Urinary bladder (tissue), 4 donors: ENCODE measurements at places on chromosomes 2 and 18.

- DNase-seq, result no peak
Observed at GRCh38 chr2:241553981-241554380, 4.6 kb upstream of the BOK start.

DNA sequence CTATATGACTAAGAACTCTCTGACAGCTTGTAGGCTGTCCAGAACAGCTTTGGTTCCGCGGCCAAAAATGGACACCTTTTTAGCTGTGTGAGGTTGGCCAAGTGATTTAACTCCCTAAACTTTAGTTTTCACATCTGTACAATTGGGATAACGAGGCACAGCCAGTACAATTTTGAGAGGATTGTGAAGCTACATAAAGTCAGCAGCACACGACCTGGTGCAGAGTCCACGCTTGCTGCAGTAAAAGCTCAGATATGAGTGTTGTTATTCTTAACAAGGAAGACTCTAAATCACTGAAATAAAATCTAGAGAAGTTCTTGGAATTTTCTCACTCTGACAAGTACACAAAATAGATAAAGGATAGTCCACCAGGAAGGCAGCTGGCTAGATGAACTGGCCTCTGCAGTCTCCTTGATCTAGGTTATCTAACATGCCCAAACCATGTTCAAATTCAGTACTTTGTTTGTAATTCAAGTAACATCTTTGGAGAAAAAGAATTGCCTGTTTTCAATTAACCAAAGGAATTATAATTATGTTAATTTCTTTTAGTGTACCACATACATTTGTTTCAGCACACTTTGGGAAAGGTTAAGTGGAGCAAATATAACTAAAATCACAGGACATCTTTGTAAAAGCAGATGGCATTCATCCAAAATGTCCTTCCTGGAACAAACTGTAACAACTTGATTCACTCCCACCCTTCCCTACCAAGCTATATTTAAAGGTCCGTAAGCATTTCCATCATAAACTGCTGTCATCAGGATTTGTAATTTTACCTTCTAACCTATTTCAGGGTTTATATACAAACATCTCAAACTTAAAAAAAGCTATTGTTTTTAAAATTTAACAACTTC is 201.7 kb upstream of the STK17B start:
- DNase-seq, result peak; percentile 37

DNA sequence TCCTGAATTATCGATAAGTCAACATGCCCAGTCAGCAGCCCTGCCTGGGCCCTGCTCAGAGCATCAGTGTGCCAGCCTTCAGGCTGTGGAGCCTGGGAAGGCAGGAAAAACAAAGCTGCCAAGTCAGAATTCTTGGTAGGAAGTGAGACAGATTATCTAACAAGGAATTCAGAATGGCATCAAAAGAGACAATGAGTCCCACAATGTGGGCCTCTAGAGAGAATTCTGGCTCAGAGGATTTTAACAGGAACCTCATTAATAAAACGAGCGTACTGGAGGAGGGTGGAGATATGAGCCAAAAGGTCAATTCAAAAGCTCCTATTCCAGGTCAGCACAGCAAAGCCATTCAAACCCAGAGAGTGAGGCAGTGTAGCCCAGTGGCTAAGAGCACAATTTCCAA is 327.6 kb upstream of the MMADHC start:
- no peak for DNase-seq

GRCh38 chr2:111617299-111618225 is 266.4 kb downstream of the ANAPC1 start:
- DNase-seq, result no peak

DNA sequence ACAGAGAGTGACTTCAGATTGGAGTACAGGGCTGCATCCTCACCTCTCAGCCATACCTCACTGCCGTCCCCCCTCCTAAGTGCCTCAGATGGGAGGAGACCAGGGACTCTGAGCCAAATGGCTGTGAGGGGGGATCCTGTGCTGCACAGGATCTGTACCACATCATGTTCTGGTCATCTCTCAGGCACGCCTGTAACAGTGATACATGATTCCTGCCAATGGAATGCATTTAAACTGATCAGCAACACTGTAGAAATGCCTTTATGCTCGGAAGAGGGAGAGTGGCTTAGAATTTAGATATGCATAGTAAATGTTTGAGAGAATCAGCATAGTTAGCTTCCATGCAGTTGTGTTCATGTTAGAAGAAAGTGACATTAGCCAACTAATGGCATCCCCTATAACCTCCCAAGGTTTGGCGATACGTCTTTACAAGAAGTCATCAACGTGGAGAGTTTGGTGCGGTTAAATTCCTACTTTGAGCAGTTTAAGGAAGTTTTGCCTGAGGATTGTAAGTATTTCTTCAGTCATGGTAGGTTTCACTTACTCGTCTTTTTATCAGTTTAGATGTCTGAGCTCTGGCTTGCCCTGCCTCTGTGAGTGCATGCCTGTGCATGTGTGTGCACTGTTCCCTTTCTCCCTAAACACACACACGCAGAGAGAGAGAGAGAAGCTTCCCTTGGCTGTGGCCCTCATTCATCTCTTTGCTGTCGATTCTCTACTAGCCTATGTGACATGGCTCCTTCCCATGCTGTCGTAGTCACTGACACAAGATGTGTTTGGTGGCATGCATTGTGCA is 40.0 kb downstream of the COA5 start:
- DNase-seq, result peak; percentile 11

GRCh38 chr2:129936334-129936934 is 43.0 kb upstream of the RAB6C start:
- DNase-seq, result no peak

DNA sequence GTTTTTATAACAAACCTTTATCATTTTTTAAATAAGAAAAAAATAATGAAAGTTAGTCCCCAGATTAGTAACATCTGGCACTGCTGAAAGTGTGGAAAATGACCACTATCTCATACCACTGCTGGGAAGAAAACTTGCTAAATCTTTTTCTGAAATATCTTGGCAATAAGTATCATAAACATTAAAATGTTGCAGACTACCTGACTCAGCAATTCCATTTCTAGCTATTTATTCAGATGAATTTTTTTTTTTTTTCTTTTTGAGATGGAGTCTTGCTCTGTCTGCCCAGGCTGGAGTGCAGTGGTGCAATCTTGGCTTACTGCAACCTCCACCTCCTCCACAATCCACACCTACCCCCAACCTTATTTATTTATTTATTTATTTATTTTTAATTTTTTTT is 35.3 kb upstream of the SOS1 start:
- DNase-seq, result no peak

- DNase-seq, result no peak
Observed at GRCh38 chr2:84904717-84905174, 710 bp upstream of the TMSB10 start.
